Fibroblast of skin of right quadriceps (primary cell): ENCODE measurements at places on chromosomes 11 and 22.

DNA sequence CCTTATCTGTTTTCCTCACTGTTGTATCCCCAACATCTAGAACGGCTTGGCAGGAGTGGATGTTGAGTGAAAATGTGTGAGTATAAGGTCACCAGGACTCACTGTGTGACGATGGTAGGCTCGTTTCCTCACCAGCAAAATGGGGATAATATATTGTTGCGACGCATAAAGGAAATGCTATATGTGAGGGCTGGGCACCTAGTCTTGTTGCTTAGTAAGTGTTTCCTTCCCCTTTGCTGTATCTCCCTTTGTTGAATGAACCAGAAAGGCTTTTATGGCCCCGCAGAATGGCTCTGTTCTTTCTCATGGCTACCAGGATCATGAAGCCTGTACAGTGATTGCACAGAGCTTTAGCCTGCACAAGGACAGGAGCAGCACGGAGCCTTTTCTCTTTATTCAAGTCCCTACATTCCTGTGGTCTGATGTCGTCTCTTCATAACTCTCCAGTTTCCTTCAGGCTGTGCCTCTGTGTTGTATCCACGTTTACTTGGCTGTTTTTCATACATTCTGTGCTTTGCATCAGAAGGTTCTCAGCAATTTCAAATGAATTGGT lies 5.4 kb downstream of the TNRC6B start:
- DNase-seq: peak; percentile 90

- DNase-seq: no peak
Observed at GRCh38 chr11:94750319-94751217, 17.6 kb upstream of the AMOTL1 start.

- DNase-seq: no peak
Observed at GRCh38 chr11:109121173-109121932, 300.6 kb upstream of the C11orf87 start.

DNA sequence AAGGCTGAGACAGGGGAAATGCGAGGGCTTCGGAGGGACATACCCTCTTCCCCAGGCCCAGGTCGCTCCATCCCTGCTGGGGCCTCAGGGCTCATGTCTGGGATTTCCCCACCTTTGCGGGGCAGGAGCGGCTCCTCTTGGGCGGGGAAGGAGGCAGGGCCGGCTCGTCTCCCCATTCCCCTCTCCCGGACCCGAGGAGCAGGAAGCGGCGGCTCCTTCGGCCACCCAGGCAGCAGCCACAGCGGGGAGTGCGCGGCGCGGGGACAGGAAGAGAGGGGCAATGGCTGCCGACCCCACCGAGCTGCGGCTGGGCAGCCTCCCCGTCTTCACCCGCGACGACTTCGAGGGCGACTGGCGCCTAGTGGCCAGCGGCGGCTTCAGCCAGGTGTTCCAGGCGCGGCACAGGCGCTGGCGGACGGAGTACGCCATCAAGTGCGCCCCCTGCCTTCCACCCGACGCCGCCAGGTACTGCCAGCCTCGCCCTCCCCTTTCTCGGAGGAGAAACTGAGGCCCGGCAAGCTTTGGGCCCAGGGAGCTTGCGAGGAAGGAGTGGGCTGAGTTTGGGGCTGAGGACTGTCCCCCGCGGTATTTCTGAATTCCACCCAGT lies at the start of gene ANKK1:
TSS of gene ANKK1 (plus strand) at position 175 of the 607 bp plus-strand sequence. CDS start at position 281, 106 bp downstream.
- no peak for DNase-seq

DNA sequence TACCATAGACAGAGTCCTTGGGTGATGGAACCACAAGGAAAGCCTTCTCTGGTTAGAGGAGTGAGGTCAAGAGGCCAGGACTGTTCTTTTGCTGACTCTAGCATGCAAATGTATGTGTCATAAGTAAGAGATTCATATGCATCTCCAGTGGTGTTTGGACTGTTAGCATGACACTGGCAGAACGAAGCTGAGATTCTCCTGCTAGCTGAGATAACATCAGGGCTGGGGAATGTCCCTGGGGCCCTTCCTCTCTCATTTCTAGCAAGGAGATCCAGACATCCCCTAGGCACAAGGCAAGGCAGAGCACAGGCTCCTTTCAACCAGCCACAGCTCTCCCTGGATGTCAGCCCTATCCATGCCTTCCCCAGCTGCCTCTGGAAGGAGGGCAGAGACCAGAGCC lies 711.3 kb downstream of the OPCML start:
- peak; percentile 83 for DNase-seq

GRCh38 chr11:108635106-108635505 lies 29.8 kb upstream of the DDX10 start:
- peak; percentile 3 for DNase-seq

- DNase-seq: no peak
Observed at GRCh38 chr11:19650467-19650866, 62.2 kb upstream of the NAV2 start.

DNA sequence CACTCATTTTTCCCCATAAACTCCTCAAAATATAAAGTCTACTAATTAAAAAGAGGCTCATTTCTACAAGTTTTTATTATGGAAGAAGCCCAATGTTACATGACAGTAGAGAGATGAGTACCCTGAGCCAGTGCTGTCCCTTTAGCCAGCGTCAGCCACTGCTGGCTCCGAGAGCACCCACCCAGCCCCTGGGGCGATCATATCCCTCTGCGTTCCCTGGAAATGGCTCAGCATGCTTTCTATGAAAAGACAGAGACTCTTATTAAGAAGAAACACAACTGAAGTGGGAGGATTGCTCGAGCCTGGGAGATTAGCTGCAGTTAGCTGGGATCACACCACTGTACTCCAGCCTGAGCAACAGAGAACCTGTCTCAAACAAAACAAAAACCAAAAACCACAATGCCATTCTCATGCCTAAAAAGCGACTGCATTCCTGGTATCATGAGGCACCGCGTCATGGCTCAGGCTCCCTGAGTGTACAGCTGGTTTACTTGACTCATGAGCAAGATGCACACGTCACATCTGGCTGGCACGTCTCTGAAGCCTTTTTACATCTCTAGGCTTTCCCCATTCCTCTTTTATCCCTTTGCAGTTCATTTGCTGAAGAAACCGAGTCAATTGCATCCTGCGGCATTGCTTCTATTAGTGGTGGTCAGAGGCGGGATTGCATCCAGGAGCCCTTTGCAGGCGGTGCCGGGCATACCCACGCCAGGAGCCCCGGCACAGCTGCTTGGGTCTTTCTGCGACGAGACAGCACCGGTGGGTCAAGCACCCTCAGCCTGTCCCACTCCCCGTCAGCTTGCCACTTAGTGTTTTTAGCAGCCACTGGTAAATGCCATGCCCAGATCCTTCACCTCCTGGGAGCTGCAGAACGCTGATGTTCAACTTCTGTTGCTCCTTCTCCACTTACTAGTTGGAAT lies 119.9 kb downstream of the CTTN start:
- peak; percentile 67 for DNase-seq

DNA sequence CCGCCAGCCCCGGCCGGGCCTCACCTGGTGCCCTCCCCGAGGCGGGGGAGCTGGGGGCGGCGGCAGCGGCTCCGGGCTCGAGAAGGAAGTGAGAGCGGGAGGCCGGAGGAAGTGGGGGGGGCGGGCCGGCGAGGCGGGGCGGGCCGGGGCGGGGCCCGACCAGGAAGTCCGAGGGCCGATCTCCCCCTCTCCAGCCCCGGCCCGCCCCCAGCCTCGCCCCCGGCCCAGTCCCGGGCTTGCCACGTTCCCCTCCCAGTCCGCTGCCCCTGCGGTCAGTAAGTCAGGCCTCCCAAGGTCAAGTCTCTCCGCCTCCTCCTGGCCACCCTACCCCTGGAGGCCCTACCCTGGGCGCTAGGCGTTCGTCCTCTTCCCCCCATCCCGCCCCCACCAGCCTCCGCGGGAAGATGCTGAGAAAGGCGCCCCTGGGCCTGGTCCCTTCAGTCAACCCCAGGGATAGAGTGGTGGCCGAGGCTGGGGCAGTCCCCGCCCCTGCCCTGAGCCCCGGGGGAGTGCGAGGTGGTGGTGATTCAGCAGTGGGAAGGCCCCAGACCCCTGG lies at the start of gene RHOG:
TSS of gene RHOG (minus strand) at position 90 of the 556 bp plus-strand sequence. CDS start 12,821 bp downstream, outside the sequence.
- DNase-seq: peak; percentile 84

DNA sequence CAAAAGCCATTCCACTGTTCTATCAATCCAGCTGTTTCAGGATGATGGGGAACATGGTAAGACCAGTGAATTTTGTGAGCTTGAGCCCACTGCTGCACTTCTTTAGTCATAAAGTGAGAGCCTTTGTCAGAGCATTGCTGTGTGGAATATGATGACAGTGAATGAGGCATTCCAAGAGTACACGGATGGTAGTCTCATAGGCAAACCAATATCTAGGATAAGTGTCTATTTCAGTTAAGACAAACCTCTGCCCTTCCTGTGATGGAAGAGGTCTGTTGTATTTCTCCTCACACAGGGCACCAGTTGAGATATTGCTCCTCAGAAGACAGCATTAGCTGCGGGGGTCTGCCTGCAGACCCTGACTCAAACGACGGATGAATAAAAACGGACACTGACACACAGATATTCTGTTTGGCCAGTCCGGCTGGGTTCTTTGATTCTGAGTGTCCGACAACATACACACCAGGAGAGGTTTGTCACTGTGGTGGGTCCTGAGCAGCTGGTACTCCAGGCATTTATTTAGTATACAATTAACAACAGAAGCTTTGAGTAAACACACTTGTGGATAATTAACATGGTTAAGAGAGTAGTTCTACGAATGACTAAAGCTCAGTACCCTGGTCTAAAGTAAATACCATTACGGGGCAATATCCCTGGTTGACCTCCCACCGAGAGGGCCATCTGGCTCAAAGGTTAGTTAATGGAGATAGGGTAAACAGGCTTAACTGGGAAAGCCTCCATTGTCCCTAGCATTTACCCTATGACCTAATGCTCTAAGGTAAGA lies 121.7 kb downstream of the ZNF280B start:
- DNase-seq: no peak

DNA sequence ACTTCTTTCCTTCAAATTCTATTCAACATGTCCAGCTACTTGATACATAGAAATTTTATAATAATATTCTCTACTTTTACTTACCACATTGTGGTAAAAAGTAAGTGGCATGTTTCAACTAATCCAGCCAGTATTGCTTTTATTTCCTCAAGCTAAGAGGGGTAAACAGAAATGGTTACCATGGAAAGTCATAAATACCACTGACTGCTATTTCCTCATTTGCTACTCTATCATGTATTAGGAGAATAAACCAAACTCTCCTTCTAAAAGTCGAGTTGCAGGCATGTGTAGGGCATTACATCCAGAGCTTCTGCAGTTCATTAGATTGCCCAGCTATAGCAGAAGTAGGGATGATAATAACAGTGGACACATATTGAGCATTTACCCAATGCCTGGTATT lies 208.4 kb downstream of the MAML2 start:
- DNase-seq: peak; percentile 47

DNA sequence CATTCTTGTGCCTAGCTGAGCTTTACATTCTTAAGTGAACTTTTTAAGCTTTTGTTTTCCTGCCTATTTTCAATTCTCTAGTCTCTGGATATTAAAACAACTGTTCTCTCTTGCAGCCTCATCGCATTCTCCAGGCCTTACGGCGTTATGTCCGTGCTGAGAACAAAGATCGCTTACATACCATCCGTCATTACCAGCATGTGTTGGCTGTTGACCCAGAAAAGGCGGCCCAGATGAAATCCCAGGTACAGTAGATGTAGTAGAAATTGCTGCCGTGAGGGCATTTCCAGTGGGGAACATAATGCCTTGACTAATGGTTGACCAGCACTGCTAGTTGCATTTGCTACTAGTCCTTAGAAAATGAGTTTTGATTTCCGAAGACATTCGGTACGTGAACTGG lies 29.7 kb upstream of the ST14 start:
- no peak for DNase-seq

DNA sequence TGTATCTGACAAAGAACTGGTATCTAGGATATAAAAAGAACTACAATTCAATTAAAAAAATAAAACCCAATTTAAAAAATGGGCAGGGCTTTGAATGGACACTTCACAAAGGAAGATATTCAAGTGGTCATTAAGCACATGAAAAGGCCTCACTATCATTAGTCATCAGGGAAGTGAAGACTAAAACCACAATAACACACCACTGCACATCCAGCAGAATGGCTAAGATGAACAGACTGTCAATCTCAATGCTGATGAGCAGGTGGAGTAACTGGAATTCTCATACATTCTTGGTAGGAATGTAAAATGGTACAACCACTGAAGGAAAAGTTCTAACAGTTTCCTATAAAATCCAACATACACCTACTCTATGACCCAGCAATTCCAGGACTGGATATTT lies 8.9 kb downstream of the HPS4 start:
- no peak for DNase-seq

DNA sequence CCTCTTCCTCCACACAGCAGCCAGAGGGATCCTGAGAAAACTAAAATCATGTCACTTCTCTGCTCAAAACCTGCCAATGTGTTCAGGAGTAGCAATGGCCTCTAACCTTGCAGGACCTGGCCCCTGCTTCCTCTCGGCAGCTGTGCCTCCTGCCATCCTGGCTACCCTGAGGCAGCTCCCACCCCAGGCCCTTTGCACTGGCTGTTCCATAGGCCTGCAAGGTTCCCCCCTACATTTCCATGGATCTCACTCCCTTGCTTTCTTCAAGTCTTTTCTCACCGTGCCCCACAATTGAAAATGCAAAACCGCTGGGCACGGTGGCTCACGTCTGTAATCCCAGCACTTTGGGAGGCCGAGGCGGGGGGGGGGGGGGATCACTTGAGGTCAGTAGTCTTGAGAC lies 2.1 kb upstream of the STIP1 start:
- no peak for DNase-seq

DNA sequence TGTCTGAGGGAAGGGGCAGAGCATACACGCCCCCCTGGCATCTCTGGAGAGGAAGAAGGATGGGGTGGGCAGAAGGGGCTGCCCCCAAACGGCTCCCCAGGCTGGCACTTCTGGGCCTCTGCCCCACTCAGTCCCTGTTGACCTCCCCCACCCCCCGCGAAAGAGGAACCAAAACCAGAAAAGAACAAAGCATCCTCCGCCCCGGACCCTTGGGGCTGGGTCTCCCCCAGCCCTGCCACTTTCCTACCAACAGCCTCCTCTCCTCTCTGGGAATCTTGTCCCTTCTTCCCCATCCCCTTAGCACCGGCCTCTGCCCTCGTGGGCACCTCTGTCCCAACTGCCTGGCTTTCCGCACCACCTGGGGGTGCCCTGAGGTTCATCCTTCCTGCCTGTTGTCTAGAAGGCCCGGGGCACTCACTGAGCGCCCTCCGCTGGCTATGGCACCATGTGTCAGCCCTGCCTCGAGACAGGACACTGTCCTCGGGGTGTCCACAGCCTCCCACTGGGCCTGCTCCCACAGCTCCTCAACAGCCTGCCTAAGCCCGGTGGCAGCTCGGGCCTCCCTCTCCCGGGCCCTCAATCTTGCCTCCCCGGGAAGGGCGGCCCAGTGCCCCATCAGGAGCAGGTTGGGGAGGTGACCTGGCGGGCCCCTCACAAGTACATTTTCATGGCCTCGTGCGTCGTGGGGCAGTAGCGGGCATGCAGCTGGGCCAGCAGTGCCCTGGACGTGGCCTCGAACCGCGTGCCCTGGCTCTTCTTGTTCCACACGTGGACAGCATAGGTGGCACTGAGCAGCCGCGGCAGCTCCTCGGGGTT lies 28.2 kb downstream of the A4GALT start:
- DNase-seq: no peak

GRCh38 chr11:59281177-59281576 lies 68.5 kb upstream of the MPEG1 start:
- DNase-seq: no peak

GRCh38 chr11:30565027-30565426 lies 21.1 kb downstream of the MPPED2 start:
- no peak for DNase-seq
